NCI-H748 treated with DMSO at 0.1 percent for 48 hours (cell line): ENCODE measurements at places on chromosomes 11 and 22.

- DNase-seq: no peak
Observed at GRCh38 chr11:102611291-102611690, 13.8 kb downstream of the MMP20 start.

- no peak for DNase-seq
Observed at GRCh38 chr22:31912407-31912743, 32.0 kb upstream of the YWHAH start.

DNA sequence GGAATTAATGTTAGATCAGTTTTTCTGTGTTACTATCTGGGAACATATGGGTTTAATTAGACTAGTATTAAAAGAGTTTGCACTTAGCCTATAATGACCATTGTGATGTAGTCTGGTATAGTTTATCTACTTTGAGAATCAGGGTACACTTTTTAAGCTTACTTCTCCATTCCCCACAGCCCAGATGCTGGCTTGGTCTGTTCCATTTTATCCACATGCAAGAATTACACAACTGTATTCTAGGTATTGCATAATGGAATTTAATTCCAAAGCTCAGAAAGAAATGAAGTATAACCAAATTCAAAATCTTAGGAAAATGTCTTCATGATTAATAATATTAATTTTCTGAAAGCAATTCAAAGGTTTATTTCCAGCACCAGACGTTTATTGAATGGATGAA is 122.2 kb upstream of the PDGFD start:
- no peak for DNase-seq

- DNase-seq: no peak
Observed at GRCh38 chr11:121700968-121701367, 248.2 kb upstream of the SORL1-AS1 start.

GRCh38 chr11:33452836-33453624 is 195.8 kb downstream of the HIPK3 start:
- DNase-seq: no peak

DNA sequence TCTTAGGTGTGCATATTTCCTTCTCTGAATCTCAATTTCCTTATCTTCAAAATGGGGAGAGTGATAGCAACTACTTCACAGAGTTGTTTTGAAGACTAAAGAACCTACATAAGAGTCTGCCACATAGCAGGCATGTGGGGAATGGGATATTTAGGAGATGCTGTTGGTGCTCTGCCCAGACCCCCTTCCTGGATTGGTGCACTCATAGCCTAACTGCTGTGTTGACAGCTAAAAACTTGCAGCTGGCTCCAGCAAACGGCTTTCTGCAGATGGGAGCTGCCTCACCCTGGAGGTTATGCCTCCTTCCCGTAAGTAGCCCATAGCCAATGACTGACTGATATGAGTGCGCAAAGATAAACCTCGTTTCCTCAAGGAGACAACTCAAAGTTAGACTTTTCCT is 106.1 kb downstream of the CD44 start:
- no peak for DNase-seq
